ENCODE measurements at places on chromosomes 16 and 17. TPM values are rescaled to one million over a fixed set of nuclear protein-coding genes. Genes with fewer than 3 reads are reported as not detected.

Gene ANKS3
- 27.6 TPM for total RNA-seq

Gene IRX5
- total RNA-seq, result 2.2 TPM

Gene CCDC78
- 3.6 TPM for total RNA-seq

Gene KRTAP2-1
- total RNA-seq, result not detected

Gene SLC16A13
- 8.0 TPM for total RNA-seq

Gene AOC2
- 2.2 TPM for total RNA-seq

Gene COQ9
- total RNA-seq, result 53.6 TPM

Gene EPOP
- 14.1 TPM for total RNA-seq

Gene MMD
- 21.5 TPM for total RNA-seq

Gene TBL3
- total RNA-seq, result 37.7 TPM

Gene TMEM97
- total RNA-seq, result 54.4 TPM

Gene HS3ST3A1
- 0.34 TPM for total RNA-seq

Gene MPV17L
- 5.7 TPM for total RNA-seq

Gene TVP23A
- total RNA-seq, result 0.02 TPM

Gene CACNG5
- 0.21 TPM for total RNA-seq

Gene CSH1
- not detected for total RNA-seq

Gene BAIAP3
- total RNA-seq, result 0.79 TPM

Gene CTF1
- total RNA-seq, result 0.24 TPM

Gene DHX40
- 48.2 TPM for total RNA-seq

Gene ADAMTS18
- total RNA-seq, result not detected

Gene HBA1
- total RNA-seq, result 1.1 TPM

Gene GCGR
- 0.26 TPM for total RNA-seq

Gene CCL5
- 2.0 TPM for total RNA-seq

Gene CLEC18C
- 0.16 TPM for total RNA-seq

Gene TRPV2
- 0.95 TPM for total RNA-seq

Gene CMTM2
- not detected for total RNA-seq

Gene MARVELD3
- total RNA-seq, result 0.51 TPM

Gene CD300H
- total RNA-seq, result not detected

Gene ETV4
- 50.1 TPM for total RNA-seq

All from A549 treated with DMSO at 1 μM for 4 hours (cell line).